ENCODE measurements at places on chromosomes 12 and 14.
A peak's percentile ranks its signal among the peaks of the same experiment; 100 is the strongest.

- DNase-seq = no peak
Observed at GRCh38 chr14:82422230-82422629, 888.6 kb upstream of the SEL1L start.

DNA sequence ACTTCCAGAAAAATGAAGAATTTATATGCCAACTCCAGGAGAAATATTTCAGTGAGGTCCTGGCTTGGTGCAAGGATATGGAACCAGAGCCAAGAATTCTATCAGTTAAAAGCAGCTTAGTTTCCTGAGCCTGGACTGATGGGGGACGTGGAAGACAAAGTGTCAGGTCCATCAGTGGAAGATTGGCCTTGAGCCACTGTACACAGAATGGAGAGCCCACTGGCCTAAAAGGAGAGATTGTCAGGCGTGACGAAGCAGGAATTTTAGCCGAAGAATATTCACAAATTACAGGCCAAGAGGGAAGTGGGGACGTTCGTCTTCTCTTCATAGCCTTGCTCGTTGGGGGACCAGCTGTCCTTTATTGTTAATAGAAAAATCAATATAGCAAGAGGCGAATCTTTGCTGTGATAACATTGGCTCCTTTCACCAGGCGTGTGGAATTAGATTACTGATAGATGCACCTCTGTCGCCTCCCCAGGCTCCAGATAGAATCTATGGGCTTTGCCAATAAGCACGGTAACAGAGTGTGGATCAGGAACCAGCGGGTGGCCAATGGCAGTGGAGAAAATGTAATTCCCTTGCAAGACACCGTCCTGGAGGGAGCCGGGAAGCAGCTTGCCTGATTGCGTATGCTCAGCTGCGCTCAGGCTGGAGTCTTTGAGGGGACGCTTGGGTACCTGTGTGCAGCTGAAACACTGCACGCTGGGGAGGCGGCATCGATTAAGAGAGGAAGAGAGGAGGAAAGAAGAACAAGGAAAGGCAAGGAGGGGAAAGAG lies 56.4 kb downstream of the TMEM132C start:
- no peak for DNase-seq

DNA sequence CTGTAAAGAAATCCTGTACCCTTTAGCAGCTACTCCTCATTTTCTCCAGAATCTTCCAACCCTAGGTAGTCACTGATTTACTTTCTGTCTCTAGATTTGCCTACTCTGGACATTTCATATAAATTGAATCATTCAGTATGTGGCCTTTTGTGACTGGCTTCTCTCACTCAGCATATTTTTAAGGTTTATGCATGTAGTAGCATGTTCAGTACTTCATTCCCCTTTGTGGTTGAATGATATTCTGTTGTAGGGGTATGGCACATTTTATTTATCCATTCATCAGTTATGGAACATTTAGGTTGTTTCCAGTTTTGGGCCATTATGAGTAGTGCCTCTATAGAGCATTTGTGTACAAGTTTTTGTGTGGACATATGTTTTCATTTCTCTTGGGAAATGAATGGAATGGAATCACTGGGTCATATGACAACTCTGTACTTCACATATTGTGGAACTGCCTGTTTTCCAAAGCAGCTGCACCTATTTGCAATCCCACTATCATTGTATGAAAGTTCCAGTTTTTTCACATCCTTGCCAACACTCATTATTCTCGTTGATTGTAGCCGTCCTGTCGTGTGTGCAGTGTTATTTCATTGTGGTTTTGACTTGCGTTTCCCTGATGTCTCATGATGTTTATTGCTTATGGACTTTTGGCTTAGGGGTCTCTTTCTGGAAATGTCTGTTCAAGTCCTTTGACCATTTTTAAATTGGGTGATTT lies 57.2 kb downstream of the ATF7IP start:
- DNase-seq = no peak

GRCh38 chr14:67618617-67619063 lies 1.1 kb upstream of the ARG2 start:
- DNase-seq = peak; percentile 17

DNA sequence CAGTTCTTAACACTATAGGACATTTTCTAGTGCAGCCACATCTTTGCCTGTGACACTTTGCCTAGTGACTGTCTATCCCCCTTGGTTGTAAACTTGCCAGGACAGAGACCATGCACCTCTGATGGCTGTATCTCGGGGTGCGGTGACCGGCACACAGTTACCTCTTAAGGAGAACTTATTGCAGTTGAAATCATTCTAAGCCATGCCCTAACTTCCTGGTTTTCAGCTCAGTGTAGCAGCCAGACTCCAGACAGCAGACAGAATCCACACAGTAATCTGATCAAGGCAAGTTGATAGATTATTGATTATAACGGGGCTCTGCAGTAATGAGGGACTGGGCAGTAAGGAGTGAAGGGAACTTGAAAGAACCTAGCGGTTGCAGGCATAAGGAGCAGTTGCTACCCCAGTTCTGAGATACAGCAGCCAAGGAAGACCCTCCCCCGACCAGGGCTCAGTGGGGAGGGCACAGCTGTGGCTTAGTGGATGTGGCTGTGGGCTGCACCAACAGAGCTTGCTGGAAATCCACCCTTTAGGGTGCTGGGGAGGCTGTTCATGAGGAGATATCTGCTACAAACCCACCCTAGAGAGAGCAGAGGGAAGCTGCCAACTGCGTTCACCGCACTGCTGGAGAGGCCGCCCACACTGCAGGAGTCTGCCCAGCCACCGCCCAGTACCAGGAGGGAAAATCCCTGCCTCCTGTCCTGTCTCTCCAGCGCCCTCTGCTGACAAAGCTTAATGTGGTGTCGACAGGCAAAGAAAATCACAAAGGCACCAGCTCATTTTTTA lies 58.2 kb upstream of the BEGAIN start:
- peak; percentile 91 for DNase-seq

- no peak for DNase-seq
Observed at GRCh38 chr14:69050240-69051184, 71.4 kb upstream of the ACTN1 start.

- no peak for DNase-seq
Observed at GRCh38 chr14:50792634-50793068, 38.3 kb downstream of the NIN start.

DNA sequence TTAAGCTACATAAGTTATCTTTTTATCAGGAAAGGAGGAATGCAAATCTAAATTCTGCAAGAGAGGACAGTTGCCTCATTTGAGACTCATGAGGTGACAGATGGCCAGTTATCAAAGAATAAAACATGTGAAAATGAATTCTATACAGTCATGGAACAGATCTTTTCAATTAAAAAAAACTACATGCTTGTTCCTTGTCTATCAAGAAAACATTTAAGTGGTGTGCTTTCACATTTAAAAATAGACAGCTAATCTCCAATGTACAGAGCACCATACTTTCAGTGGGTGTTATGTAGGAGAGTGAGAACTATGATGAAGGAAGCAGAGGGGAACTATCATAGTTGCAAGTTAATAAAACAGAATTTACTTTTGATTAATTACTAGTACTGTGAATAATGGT lies 76.7 kb upstream of the TTC7B start:
- DNase-seq = no peak

GRCh38 chr14:105047283-105048016 lies 17.8 kb downstream of the GPR132 start:
- no peak for DNase-seq

DNA sequence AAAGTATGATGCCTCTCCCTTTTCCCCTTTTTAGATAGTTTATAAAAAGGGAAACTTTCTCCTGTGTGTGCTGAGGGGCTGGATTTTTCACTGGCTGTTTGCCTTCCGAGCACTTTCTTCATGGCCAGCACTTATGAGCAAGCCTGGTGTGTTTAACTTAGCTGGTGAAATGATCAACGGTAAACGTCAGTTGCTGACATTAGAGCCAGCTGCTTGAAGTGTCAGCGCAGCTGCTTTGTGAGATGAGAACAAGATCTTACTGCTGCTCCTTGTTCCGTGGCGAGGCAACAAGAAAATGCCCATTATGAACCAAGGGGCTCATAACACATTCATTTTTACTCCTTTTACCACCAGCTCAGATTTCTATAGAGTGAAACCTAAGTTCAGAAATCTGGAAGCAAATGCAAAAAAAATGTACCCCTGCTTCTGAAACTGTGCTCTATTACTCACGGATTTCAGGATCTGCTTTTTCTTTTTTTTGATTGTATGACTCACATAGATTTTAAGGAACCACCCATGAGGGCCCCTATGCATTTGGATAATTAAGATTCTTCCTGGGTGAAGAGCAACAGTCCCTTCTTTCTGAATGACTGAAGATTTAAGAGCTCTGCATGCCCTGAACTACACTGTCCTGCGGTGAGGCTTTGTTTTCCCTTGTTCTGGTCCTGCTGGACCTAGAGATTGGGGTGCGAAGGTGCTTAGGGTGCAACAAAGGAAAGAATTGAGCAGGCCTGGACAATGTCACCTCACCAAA lies 74.3 kb upstream of the CPM start:
- DNase-seq = no peak

GRCh38 chr12:54148560-54149429 lies 40.0 kb downstream of the SMUG1 start:
- DNase-seq = no peak

- no peak for DNase-seq
Observed at GRCh38 chr12:52335598-52336262, 14.5 kb upstream of the KRT83 start.

DNA sequence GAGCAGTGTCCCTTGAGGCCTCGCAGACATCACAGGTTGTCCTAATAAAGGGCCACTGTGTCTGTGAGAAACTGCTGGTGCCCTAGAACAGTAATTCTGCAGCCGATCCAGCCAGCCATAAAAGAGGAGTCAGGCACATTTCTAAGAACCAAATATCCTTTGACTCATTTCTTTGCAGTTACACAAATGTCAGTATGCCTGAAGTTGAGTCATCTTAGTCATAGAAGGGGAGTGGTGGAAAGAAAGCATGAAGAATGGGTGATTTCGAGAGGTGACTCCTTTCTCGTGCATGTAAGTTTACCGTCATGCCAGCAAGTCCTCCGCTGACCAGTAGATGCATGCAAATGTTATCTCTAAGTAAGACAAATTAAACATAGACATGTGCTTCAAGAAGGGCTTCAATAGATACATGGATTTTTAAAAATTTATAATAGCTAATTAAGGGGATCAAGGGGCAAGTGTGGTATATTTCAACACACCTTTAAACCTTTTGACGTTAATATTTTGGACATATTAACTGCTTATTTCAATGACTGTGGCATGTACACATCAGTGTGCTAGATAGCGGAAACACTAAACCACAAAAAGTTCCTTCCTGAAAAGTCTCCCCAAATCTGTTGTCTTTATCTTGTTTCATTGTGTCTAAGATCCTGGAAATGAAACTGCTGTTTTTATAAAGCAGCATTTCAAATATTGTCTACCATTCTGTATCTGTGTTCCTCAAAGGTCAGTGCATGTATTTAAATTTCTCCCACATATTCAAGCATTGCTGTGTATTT lies 497.4 kb downstream of the NPAS3 start:
- DNase-seq = no peak

- DNase-seq = no peak
Observed at GRCh38 chr12:68303850-68304249, 28.3 kb downstream of the MDM1 start.

DNA sequence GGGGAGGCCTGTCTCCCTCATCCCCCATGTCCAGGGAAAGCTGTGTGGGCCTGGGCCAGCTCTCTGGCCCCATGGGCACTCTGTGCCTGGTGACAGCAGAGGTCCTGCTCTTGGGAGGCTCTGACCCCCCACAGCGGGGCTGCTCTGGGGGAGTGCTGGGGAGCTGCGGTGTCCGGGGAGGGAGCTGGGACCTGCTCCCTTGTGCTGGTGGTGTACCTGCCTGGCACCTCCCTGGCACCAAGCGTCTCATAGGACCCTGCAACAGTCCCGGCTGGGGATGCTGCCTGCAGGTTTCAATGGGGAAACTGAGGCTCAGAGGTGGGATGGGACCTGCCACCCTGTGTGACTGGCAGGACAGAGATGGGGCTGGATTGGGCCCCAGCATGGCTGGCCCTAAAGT lies 111.3 kb downstream of the KIF26A start:
- no peak for DNase-seq

GRCh38 chr14:63438065-63438757 lies 105.0 kb downstream of the PPP2R5E start:
- DNase-seq = peak; percentile 15
